WERI-Rb-1 (cell line): ENCODE measurements at places on chromosomes 3 and 15.

DNA sequence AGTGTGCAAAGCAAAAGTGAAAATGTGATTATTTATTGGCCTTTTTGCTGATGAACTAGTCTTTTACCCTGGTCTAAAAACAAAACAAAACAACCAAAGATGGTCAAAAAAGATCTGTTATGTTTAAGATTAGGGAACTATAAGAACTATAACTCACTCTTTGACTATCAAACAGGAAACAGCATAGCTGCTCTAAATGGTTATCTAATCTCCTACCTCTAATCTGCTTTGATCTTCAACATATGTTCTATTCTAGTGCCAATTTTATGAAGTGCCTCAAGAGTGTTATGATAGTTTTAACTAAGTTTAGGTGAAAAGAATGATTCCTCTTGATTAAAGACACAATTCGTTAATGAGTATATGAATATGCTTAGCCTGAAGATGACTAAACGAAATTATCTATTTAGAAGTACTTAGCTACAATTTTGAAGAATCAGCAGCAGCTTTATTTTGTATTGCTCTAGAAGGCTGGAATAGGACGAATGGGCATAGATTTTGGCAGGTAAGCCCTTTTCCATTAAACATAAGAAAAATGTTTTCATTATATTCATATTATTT is 46.0 kb downstream of the SETD2 start:
- no peak for DNase-seq

DNA sequence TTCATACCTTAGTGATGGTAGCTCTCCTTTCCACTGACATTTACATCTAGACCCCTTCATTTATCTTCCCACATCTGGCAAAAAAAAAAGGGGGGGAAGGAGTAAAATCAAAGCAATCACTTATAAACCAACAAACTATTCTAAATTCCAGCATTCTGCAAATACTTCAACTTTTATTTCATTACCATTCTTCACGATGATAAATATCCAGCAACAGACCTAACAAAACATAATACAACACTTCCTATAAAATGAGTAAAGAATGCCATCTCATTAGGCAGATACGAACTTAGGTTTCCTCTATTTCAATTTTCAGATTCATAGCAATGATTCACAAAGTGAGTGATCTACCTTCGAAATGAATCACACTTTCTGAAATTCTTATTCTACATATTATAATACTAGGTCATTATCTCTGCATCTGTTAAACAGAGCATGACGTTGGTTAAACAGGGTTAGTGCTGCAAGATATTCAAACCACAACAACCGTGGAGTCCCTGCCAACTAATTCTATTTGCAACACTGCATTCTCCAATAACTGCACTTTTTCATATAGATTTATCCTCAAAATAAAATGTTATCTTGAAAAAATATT is at the start of gene LRRFIP2:
LRRFIP2 (minus strand) TSS at position 51 of the 595 bp plus-strand sequence. CDS start 25,599 bp downstream, outside the sequence.
- DNase-seq = no peak

DNA sequence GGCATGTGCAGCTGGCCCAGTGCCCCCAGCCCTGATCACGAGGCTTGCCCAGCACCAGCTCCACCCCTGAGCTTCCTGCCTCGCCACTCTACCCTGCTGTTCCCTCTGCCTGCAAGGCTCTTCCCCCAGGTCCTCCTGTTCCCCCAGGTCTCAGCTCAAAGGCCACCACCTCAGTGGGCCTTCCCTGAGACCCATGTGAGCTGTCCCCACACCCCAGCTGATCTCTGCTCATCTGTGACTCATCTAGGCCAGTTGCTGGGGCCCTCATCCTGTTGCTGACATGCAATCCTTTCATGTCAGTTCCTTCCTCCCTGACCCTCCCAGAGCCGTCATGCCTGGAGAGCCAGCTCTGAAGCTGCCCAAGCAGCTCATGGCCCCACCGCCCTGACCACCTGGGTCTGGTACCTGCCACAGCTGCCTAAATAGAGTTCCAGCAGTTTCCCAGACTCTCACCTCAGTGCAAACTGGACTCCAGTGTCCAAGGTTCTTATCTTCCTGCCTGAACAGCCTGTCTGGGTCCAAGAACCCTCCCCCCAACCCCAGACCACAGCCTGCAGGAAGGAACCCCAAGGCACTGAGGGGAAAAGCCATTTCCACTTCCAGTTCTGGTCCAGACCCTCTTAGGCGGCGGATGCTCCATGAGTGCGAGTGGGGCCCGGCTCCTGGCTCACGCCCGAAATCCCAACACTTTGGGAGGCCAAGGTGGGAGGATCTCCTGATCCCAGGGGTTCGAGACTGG is 116.6 kb upstream of the IQSEC1 start:
- DNase-seq = peak; percentile 37

DNA sequence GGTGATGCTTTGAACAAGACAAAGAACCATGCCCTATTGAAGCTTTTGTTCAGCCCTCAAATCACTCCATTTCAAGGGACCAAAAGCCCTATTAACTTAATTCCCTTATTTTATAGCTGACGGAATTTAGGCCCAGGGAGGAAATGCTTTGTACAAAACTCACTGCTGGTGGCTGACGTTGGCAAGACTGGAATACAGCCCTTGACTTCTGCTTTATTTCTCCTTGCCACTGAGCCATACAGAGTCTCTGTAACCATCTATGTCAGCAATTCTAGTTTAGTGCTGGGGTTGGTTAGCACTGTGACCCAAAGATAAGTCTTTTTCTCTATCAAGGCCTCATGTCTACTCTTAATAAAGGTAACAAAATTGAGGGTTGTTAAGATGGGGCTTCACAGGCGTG is 316.1 kb upstream of the TPRG1 start:
- no peak for DNase-seq

GRCh38 chr3:17287006-17287689 is 402.4 kb downstream of the PLCL2 start:
- DNase-seq = no peak

GRCh38 chr3:115644391-115644790 is 21.1 kb downstream of the GAP43 start:
- DNase-seq = no peak

DNA sequence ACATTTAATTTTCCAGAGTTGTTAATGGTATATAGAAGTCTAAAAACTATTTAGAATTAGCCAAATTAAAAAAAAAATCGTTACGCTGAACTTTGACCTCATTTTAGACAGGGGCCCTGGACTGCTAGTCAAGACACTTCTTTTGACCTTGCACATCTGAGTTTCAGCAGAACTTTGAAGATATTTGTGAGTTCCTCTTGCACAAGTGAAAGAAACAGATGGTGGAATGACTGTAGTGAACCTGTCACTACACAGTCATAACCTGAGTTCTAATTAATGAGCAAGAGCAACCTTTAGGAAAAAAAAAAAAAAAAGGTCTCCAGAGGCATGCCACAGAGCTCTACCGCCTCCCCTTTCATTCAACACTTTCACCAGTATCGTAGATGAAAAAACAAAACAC is 5.3 kb downstream of the MYO5C start:
- DNase-seq = no peak

DNA sequence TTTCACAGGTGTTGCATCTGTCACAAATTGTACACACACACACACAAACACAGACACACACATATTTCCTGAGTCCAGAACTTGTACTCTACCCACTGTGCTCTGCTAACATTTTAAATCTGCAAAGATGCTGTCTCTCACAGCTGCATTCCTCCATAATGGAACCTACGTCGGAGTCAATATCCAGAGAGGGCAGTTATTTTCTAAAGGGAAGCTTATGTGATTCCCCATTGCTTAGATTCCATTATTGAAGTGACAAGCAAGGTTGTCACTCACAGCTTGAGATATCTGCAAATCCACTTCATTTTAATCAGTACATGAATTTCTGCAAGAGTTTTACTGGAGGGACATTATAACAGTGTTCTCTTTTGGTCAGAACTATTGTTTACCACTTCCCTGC is 992.4 kb downstream of the NSUN3 start:
- no peak for DNase-seq

- DNase-seq = no peak
Observed at GRCh38 chr3:61141697-61142096, 109.6 kb downstream of the FHIT start.

DNA sequence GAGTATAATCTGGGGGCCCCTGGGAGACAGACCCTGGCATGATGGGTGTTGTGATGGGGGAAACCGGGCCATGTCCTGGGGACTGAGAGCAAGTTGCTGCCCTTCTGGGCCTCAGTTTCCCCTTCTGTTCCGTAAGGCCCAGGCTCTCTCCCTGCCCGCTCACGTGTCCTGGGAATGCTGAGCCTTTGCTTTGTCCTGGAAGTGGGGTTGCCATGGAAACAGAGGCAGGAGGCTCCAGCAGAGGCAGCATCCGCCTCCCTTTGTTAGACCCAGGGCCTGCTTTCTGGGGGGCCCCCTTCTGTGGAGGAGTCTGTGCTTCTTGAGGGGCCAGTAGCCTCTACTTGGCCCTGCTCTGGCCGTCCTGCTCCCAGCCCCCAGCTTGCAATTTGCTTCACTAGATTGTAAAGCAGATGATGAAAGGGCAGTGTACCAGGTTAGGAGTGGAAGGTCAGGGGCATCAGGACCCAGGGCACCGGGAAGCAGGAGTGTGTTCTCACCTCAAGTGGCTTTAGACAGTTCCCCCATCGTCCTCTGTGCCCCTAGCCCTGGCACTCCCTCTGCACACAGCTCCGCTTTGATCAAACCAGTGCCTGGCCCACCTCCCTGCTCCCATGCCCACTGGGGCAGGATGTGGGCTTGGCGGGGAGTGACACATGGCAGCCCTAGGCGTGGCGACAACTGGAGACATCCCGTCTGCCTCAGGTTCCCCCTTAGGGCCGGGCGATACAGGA is 105.6 kb downstream of the FBLN2 start:
- no peak for DNase-seq

DNA sequence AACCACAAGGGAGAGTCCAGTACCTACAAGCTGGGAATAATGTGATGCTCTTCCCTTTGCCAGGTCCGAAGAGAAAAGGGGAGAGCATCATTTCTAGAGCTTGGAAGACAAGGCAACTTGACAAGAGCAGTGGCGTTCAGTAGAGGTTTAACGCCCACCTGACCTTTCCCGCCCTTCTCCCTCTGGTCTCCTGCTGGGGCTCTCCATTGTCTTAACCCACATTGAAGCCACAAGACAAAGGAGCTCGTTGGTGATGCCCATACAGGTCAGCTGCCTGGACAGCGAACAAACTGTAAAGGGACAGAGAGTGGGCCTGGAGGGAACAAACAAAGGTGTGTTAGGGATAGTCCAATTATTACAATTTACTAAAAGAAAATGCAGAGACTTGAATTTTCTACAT is 13.1 kb upstream of the DUT start:
- no peak for DNase-seq

DNA sequence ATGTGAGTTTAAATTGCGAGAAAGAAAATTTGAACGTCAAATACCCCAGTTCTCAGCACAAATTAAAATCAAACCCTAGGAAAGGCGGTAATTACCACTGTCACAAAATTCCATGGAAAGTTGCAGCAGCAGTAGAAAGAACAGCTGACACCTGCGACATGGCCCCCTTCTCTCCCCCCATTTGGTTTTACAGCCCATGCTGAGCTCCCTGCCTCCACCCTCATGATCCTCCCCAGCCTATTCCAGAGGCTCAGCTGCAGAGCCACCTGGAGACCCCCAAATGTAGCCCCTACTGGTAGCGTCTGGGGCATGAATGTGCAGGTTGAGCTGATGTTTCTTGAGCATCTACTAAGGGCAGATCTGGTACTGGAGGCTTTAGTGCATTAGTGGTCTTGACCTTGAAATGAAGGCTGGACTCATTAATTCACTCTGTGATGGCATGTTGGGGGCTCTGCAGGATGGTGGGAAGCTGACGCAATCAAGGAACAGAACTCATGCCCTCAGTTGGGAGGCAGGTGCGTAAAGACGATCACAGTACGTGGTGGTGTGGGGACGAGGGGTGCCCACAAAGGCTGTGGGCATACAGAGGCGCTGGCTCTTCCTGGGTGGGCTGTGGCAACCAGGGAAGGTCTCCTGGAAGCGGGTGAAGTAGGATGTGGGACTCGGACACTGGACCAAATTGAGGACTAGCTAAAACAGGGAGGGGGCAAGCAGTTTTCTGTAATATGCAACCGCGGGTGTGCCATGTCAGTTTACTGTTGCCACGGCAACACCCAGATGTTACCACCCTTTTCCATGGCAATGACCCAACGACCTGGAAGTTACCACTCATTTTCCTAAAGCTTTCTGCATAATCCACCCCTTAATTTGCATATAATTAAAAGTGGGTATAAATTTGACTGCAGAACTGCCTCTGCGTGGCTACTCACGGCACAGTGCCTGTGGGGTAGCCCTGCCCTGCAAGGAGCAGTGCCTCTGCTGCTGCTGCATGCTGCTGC is 39.8 kb downstream of the PRKCD start:
- no peak for DNase-seq

GRCh38 chr15:90942354-90943120 is 7.5 kb downstream of the UNC45A start:
- no peak for DNase-seq

GRCh38 chr3:171953301-171954022 is 85.9 kb upstream of the FNDC3B start:
- DNase-seq = no peak

DNA sequence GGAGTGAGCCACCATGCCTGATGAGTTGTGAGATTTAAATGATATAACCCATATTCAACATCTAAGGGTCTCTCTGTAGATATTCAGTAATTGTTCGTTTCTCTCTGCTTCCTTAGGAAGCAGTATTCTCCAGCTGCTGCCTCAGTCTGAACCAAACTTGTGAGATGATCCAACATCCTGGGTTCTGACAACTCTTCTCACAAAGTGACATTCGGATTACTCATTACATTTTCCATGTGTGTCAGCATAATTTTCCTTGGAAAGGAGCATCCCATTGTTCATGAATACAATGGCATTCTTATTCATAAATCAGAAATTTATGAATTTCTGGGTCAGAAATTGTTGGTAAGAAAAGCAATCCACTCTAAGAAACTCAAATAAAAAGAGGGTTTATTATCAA is 15.0 kb upstream of the SEC22A start:
- no peak for DNase-seq

- no peak for DNase-seq
Observed at GRCh38 chr15:84645496-84645895, 8.6 kb downstream of the WDR73 start.

GRCh38 chr15:68515371-68516095 is 63.3 kb upstream of the CORO2B start:
- no peak for DNase-seq

DNA sequence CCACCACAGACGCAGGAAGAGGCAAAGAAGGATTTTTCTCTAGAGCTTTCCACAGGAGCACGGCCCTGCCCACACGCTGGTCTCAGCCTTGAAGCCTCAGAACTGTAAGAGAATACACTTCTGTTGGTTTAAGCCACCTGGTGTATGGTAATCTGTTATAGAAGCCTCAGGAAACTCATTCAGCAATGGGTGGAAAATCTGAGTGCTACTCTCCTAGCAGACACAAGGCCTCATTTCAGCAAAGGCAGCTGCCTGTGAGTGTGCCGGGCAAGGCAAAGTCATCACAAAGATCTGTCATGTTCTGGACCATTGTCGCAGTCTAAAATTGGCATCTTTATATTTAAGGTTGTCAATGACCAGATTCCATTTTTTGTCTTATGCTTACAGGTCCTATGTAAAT is 31.0 kb downstream of the ATP10A start:
- no peak for DNase-seq
